Urinary bladder (tissue), 4 donors: ENCODE measurements at places on chromosomes 4 and X. TPM values are rescaled to one million over a fixed set of nuclear protein-coding genes. Genes with fewer than 3 reads are reported as not detected.

The CTSO gene
- total RNA-seq, result 51.2 TPM

DNA sequence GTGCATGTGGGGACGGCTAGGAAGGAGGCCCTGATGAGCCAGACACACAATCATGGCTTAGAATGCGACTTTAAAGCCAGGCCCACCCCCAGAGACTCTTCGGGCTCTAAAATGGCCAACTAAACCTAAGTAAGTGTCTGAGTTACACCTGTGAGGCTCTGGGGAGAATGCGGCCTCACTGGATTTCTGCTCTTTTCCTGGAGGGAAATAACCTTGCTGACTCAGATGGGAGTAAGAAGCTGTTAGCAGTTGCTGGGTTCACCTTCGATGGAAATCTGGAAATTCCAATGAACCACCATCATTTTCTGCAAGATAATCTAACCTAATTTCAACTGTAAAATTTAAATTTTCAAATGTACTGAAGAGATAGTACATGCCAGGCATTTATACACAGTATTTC, 97.6 kb upstream of the MAML3 start:
- DNase-seq, result no peak

The VCX2 gene
- not detected for total RNA-seq

DNA sequence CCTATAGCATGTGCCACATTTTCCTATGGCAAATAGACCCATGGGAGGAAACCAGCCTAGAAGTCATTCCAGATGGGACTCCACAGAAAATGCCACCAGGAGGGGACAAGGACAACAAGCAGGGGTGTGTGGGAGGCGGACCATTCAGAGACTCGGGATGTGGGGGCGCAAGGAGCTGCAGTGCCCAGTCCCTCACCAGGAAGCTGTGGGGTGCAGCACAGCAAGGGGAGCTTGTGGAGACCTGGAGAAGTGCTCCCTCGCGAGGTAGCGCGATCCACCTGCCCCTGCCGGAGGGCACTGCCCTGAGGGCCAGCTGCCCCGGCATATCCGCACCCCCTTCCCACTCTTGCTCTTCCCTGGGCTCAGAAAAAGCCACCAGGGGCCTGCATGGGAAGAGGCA, 45.5 kb upstream of the C4orf50 start:
- no peak for DNase-seq

The SFRP2 gene
- 119 TPM for total RNA-seq

- peak; percentile 88 for DNase-seq
These were observed 10.5 kb downstream of the ACSL1 start for GRCh38 chr4:184815046-184815877.

- no peak for DNase-seq
These were observed 779 bp downstream of the GABRQ start for GRCh38 chrX:152638443-152638904.

DNA sequence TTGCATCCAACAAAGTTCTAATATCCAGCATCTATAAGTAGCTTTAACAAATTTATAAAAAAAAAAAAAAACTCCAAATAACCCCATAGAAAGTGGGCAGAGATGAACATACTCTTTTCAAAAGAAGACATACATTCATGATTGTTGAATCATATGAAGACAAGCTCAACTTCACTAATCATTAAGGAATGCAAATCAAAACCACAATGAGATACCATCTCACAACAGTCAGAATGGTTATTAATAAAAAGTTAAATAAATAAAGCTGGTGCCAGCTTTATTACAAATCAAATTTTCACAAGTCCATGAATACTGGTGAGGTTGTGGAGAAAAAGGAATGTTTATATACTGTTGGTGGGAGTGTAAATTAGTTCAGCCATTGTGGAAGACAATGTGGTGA, 592.0 kb downstream of the IQCM start:
- DNase-seq, result no peak

DNA sequence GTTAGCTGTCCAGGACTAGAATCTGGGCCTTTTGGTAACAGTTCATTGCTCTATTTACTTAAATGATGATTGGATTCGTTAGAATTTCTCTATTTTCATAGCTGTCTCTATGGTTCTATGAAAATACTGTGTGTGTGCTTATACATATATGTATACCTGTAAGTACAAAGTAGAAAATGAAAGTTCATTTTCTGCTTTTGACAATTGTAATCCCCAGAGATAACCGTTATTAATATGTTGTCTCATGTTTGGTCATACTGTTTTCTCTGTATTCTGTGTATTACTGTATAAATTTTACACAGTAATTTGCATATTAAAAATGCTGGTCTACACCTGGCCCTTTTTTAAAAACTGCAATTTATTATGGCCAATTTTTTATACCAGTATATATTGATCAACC, 55.4 kb downstream of the CLCN3 start:
- DNase-seq, result no peak

DNA sequence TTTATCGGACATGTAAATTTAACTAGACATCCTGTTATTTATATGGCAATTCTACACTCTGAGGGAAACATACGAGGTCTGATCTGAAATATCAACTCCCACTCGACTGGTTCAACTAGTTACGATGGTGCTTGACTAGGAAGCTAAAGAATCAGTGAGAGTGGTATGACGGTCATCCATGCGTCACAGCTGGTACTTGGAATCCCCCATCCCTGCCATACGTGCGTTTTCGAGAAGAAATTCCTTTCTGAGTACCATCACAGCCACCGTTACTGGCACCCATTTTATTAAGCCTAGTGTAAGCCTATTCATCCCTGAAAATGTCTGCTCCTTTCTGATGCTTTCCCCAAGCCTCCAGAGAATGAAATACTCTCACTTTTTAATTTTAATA, 695 bp upstream of the PIGA start:
- peak; percentile 56 for DNase-seq

DNA sequence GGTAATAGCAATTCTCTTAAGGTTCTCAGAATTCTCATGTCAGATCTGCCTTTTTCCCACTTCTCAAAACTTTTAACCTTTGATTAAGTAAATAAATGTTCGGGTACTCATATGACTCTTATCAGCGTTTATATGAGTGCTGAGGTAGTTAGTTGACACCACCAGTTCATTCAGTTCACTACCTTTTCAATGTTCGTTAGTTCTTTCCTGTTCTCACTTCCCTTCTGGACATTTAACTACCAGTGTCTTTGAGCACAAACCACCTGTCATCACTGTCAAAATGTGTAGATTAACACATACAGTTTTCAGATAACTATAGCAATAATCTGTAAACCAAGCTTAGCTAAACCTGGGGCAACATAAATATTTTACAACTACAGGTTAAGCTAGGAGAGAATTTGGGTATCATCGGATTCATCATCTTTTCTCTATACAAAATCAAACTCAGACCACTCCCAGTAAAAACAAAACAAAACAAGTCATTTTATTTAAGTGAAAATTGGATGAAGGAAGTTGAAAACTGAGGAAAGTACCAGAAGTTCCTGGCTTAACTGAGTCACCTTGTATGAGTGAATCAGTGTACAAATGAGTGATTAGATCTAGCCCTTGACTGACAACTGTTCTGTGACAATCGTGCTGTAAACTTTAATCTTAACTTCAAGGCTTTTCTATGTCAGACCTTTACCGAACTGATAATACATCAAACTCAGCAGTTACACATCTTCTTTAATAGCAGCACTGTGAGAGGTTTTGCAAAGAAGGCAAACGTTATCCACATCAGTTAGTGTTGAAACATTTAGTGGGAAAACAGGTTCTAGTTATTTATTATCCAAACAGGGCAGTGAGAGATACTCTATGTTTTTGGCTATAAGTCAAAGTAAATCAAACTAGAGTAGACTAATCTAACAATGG, 41.9 kb downstream of the ARHGEF38 start:
- DNase-seq, result peak; percentile 40

- no peak for DNase-seq
These were observed 123.6 kb downstream of the RELL1 start for GRCh38 chr4:37562592-37562991.

DNA sequence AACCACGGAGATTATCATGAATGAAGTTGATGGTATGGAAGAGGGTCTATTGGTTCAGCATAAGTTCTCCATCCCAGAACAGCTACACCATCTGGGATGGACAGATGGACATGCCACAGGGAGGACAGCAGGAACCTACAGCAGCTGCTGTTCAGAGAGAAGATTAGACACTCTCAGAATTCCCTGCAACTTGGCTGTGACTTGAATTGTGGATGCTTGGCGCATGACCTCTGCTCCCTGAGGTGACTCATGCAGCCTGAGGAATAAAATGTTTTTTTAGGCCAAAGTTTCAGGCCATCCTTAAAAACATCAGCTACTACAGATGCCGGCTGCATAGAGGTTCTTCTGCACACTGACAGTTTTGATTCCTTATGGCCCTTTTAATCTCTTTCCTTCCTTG, 97.3 kb downstream of the RS1 start:
- no peak for DNase-seq

GRCh38 chr4:85005865-85006377, 39.4 kb upstream of the WDFY3 start:
- DNase-seq, result no peak

The HOPX gene
- 45.9 TPM for total RNA-seq

DNA sequence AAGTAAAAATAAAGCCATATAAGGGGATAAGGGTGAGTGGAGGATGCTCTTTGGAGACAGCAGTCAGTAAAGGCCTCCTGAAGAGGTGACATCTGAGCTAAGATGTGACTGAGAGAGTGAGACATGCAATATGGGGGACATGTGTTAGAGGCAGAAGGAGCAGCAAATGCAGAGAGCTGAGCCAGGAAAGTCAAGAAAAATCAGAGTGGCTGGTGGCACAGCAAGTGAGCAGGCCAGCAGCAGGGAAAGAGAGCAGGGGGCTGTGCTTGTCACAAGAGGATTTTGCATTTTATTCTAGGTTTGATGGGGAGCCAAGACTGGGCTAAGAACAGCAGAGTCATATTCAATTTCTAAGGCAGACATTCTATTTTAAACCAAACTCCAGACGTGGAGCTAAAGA, 394.5 kb downstream of the KCNIP4 start:
- DNase-seq, result no peak

DNA sequence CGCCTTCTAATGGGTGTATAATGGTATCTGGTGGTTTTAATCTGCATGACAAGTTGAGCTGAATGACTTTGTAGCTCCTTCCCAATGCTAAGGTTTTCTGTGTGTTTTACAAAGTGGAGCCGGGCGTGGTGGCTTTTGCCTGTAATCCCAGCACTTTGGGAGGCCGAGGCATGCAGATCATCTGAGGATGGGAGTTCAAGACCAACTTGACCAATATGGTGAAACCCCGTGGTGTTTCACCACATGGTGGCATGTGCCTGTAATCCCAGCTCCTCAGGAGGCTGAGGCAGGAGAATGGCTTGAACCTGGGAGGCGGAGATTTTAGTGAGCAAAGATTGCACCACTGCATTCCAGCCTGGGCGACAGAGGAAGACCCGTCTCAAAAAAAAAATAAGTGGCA, 28.9 kb downstream of the ARFIP1 start:
- DNase-seq, result no peak

DNA sequence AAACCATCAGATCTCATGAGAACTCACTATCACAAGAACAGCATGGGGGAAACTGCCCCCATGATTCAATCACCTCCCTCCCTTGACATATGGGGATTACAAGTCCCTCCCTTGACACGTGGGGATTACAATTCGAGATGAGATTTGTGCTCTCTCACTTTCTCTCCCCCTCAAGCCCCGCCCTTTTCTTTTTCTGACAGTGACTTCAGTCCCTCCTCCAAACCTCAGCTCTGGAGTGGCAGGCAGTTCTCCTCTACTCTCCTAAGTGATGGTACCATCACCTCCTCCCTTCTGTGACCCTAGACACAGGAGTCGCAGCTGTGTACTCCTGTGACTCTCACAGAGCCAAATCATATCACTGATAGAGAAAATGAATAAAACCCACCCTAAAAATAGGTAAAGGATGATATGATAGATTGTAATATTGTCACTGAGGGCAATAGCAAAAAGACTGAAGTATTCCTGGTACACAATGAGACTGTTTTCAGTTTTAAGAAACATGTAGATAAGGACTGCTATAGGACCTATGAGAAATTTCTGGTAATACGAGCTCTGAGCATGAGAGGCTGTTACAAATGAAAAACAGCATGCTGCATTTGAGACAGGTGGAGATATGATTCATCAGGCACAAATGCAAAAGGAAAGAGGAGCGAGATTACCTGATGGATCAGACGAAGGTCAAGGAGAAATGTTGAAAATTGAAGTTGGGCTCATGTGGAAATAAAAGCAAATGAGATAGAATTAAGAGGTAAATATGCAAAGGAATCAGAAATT, 101.2 kb upstream of the CBLL2 start:
- DNase-seq, result no peak
